ENCODE measurements at places on chromosomes 5 and 9.

DNA sequence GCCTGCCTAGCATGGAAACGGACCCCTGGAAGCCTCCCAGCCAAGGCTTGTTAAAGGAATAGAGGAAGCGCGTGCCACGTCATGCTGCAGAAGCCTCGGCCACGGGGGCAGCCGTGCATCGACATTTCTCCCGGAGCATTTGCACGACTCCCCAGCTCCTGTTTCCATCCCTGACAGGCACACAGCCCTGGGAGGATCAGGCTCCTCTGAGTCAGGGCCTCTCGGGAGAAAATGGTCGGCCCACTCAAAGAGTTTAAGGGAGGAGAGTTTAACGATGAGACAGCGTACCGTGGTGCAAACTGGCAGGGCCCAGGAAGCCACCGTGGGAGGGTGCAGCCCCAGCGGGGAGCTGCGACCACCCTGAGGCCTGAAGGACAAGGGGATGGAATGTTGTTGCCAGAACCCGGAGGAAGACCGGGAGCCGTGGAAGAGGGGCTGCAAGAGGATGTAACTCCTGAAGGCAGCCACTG lies 213.6 kb downstream of the PAX5 start:
- no peak for DNase-seq

- no peak for DNase-seq
These were observed 64.3 kb downstream of the IRX1 start for GRCh38 chr5:3659907-3660306.

- peak; percentile 22 for DNase-seq
These were observed 177.8 kb downstream of the NIPBL start for GRCh38 chr5:37054391-37054790.

DNA sequence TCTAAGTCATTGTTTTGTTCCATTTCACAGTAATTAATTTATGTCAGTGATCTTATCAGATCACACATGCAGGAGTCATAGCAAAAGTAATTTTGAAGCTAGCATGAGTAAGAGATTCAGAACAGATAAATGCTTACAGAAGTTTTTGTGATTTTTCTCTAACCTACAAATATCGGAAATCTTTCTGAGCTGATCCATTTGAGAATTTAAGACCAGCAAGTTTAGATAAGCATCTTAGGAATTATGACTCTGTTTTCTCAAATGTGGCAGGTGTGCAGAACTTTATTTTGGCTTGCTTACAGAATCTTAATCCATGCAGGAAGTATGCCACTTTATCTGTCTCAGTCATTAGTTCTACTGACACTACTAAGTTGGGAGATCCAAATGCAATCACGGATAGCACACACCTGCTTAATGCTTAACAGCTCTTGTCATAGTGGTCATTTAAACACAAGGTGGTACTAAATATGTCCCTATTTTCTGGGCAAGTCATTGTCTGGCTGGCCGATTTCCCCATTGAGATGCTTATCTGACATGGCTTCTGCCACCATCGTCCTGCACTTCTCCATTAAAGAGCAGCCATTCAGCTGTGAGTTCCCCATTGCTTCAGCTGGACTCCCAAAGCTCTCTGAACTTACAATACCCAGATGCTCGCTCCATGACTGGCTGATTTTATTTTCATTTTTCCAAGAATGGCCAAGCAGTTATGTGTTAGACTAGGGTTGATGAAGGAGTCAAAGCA lies 305.4 kb upstream of the NUDT12 start:
- DNase-seq, result peak; percentile 39

DNA sequence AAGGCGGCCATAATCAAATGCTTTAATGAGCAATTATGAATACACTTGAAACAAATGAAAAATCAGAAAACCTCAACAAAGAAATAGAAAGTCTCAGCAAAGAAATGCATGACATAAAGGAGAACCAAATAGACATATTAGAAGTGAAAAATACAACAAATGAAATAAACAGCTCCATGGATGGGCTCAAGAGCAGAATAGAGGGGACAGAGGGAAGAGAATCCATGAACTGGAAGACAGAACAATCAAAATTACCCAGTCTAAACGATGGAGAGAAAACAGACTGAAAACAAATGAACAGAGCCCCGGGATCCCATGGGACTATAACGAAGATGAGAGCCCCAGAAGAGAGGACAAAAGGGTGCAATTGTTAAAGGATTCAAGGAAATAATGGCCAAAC lies 6.6 kb upstream of the WWC1 start:
- no peak for DNase-seq

- no peak for DNase-seq
These were observed 9.4 kb downstream of the LCN12 start for GRCh38 chr9:136961279-136962065.

- DNase-seq, result no peak
These were observed 39.0 kb upstream of the FAT2 start for GRCh38 chr5:151630088-151630487.

DNA sequence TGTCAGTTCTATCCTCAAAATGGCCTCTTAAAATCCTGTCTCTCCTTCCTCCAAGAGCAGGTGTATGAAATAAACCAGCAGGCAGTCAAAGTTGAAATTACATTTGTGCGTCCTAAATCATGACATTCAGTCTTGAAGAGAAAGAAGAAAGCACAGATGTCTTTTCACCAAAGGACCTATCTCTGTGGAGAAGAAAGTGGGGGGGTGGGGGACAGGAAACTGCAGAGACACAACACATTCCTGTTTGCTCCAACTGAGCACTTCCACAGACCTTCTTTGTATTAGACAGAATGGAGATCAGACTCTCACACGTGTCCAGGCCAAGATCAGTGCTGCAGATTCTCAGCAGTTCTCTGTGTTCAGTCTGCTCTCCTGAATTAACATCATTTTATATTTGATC lies 471.9 kb upstream of the RGMB start:
- no peak for DNase-seq

DNA sequence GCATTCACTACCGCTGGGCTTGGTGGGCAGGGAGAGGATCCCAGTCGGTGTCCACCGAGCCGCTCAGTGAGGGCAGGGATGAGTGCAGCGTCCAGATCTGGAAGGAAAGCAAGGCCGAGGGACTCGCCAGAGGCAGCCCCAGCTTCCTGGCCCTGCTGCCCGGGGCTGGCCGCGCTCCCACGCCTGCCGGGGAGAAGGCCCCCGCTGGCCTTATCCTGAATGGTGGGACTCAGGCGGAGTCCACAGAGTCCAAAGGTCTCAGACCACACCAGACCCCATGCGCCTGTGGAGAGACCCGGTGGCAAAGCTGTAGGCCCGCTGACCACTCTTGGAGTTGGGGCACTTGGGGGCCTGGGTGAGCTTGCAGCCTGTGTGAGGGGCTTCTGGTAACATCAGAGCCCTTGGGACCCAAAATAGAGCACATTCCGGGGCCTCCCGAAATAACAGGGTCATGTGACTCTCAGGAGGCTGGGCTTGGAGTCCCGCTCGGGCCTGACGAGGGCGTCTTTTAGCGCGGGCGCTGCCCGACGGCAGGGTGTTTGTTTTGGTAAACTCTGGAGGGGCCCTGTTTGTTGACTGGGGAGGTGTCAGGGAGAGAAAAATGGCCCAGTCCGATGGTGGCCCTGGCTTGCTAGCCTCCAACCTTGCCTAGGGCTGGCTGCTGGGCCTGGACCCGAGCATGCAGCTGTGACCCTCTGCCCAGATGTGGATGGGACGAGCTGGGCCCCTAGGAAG lies 2.8 kb downstream of the RXRA start:
- DNase-seq, result no peak

Data from BE2C (cell line).